ENCODE measurements at places on chromosomes 11 and 22. TPM values are rescaled to one million over a fixed set of nuclear protein-coding genes. Genes with fewer than 3 reads are reported as not detected.

Gene TSSC4
- 24.1 TPM for total RNA-seq

Gene CRELD2
- total RNA-seq = 24.4 TPM

Gene SYNGR1
- total RNA-seq = 82.6 TPM

Gene SNRPD3
- total RNA-seq = 214 TPM

Gene PVALB
- total RNA-seq = 3.2 TPM

Gene MMP13
- not detected for total RNA-seq

Gene TMEM191C
- 1.6 TPM for total RNA-seq

Gene TH
- 2.3 TPM for total RNA-seq

Gene ZW10
- 25.2 TPM for total RNA-seq

Gene BARX2
- 7.0 TPM for total RNA-seq

Gene BTG4
- not detected for total RNA-seq

Gene USP35
- 11.8 TPM for total RNA-seq

Gene KCNQ1
- total RNA-seq = 1.6 TPM

Gene NUP160
- total RNA-seq = 83.0 TPM

Gene PARVB
- total RNA-seq = 22.0 TPM

Gene NDUFS3
- total RNA-seq = 62.6 TPM

Gene RAB3IL1
- total RNA-seq = 23.4 TPM

Gene BDNF
- 5.2 TPM for total RNA-seq

Gene UFD1
- total RNA-seq = 27.4 TPM

Gene OR10D3
- total RNA-seq = not detected

Gene KRTAP5-10
- total RNA-seq = not detected

Gene AGBL2
- 4.2 TPM for total RNA-seq

Gene LIN7C
- 130 TPM for total RNA-seq

Gene CYTH4
- 9.8 TPM for total RNA-seq

Gene C22orf15
- total RNA-seq = 0.88 TPM

Gene PDGFD
- 41.2 TPM for total RNA-seq

Gene ABCG4
- 14.6 TPM for total RNA-seq

Gene SLC2A11
- 33.2 TPM for total RNA-seq

Gene SLC22A8
- total RNA-seq = 8.5 TPM

Gene SLC25A18
- total RNA-seq = 0.71 TPM

Gene CARNS1
- total RNA-seq = 5.1 TPM

Gene NPAS4
- 0.82 TPM for total RNA-seq
